ENCODE measurements at places on chromosomes 3 and 15. TPM values are rescaled to one million over a fixed set of nuclear protein-coding genes. Genes with fewer than 3 reads are reported as not detected.

Gene ACVR2B
- 1.3 TPM for total RNA-seq

Gene DGKG
- under 0.01 TPM for total RNA-seq

Gene GATM
- total RNA-seq = 0.32 TPM

Gene INKA1
- total RNA-seq = 11.0 TPM

Gene SLC9A9
- total RNA-seq = 2.9 TPM

Gene JMJD7
- 2.2 TPM for total RNA-seq

Gene GOLGA6L7
- total RNA-seq = not detected

Gene ATP13A5
- not detected for total RNA-seq

Gene TM4SF1
- total RNA-seq = 52.2 TPM

Gene RFT1
- total RNA-seq = 9.0 TPM

Gene NR1D2
- total RNA-seq = 27.4 TPM

Gene FRMD5
- total RNA-seq = 1.3 TPM

Gene CP
- total RNA-seq = not detected

Gene RTP3
- total RNA-seq = 0.43 TPM

Gene NDN
- 35.1 TPM for total RNA-seq

Gene PLA2G4F
- not detected for total RNA-seq

Gene GNL3
- total RNA-seq = 114 TPM

Gene SLC35G2
- 17.3 TPM for total RNA-seq

Gene HCLS1
- 4.8 TPM for total RNA-seq

Gene CLDN1
- total RNA-seq = 14.2 TPM

Gene TMCO5A
- total RNA-seq = not detected

Gene CLDN16
- total RNA-seq = 0.43 TPM

Gene GALNT15
- 8.4 TPM for total RNA-seq

Gene ATP13A4
- total RNA-seq = not detected
